Psoas muscle (tissue), 8 donors: ENCODE measurements at places on chromosomes 12 and 14. TPM values are rescaled to one million over a fixed set of nuclear protein-coding genes. Genes with fewer than 3 reads are reported as not detected.

- H3K4me3 ChIP-seq = no peak overlapping the region
- H3K4me1 ChIP-seq = no peaks in the 10 kb centered on the region
- H3K27me3 ChIP-seq = no peaks in the 10 kb centered on the region
These were observed 25.6 kb upstream of the PCNX1 start for GRCh38 chr14:70881549-70882177.

DNA sequence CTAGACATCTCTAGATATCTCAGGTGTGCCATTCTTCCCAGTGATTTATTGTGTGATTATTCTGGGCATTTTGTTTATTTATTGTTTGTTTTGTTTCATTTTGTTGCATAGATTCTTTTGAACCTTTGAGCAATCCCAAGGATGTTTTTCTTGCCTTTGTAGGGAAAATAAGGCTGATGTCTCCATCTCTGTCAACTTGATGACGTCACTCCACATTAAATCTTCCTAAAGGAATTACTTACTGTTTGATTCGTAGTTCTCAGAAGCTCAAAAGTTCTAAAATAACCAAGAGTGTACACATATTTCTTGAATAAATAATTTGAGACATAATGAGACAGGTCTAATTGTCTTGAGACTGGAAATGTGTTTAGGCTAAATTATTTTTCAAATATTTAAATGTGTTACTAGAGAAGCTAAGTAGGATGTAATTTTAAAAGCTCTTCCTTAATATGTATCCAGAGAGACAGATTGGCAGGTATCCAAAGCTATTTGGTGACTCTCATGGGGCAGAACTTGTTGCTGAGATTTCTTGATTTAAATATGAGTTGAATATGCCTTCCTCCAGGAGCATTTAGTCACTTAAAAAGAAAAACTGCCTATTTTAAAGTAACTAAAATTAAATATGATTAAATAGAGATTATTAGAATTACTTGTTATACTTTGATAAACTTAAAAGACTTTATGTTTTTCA, 128.7 kb downstream of the CNTN1 start:
- no peaks in the 10 kb centered on the region for H3K36me3 ChIP-seq
- no peak overlapping the region for H3K27ac ChIP-seq
- DNase-seq = no peak
- H3K27me3 ChIP-seq = no peaks in the 10 kb centered on the region
- H3K4me1 ChIP-seq = no peaks in the 10 kb centered on the region

- no peaks in the 10 kb centered on the region for H3K4me1 ChIP-seq
- DNase-seq = no peak
- H3K27me3 ChIP-seq = no peaks in the 10 kb centered on the region
- H3K27ac ChIP-seq = no peak overlapping the region
- no peaks in the 10 kb centered on the region for H3K36me3 ChIP-seq
These were observed 185.7 kb downstream of the RIMBP2 start for GRCh38 chr12:130530429-130530828.

GRCh38 chr12:65157091-65157490, 12.3 kb upstream of the LEMD3 start:
- H3K4me3 ChIP-seq = no peak overlapping the region
- no peaks in the 10 kb centered on the region for H3K27me3 ChIP-seq
- DNase-seq = no peak
- no peaks in the 10 kb centered on the region for H3K36me3 ChIP-seq

DNA sequence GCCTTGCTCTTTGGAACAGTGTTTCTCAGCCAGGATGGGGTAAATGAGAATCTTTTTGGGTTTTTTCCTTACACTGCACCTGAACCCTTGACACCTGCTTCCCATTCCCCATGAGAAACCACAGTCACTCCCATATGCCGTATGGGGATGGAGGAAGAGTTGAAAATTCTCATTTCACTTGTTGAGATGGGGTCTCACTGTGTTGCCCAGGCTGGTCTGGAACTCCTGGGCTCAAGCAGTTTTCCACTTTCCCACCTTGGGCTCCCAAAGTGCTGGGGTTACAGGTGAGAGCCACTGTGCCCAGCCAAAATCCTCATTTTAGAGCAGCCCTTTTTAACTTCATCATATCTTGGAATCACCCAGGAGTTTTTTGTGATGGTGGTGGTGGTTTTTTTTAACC, 3.7 kb downstream of the MVK start:
- H3K4me1 ChIP-seq = peaks cover 17% of the 10 kb centered on the region
- H3K36me3 ChIP-seq = peaks cover 76% of the 10 kb centered on the region
- DNase-seq = no peak

DNA sequence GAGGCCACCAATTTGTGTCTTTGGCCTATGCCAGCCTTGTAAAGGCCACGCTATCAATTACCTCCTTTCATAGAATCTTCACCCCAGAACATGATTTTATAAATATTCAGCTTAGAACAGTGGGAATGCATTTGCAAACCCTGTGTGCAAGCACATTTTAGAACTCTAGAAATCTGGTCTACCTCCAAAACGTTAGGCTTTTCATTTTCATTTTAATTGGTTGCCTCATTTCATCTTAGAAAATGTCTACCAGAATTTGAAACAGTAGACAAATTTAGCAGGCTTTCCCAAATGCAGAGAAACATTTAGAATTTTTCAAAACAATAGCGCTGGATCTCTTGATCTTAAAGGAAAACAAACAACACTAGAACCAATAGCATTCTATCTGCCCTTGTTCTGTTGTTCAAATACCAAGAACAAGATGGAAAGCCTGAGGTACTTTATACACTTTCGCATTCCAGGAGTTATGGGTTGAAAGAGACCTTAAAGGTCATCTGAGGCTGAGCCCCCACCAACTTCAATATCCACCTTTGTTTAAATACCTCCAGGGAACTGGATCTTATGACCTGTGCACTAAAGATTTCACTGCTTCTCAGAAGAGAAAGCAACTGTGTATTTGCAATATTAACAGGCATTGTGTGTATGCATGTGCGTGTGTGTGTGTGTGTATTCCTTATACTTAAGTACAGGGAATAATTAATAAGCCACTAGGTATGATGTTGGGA, 185.1 kb downstream of the C12orf42 start:
- DNase-seq = no peak
- H3K27ac ChIP-seq = no peak overlapping the region
- H3K27me3 ChIP-seq = no peaks in the 10 kb centered on the region
- H3K4me1 ChIP-seq = no peaks in the 10 kb centered on the region

DNA sequence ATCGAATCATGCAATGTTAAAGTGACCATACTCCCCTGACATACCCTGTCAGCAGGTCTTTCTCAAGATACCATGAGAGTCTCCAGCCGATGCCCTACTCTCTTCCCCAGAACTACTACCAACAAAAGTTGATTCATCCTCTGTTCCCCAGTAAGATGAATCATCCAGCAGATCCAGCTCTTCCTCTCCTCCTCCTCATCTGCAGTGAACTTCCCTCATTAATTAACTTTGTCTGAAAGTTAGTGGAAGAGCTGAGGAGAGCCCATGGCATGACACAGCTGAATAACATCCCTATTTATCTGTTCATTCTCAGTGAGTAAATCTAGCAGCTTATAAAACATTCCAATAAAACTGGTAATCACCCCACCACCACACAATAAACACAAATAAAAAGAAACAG, 213.4 kb downstream of the EGLN3 start:
- H3K27me3 ChIP-seq = no peaks in the 10 kb centered on the region
- no peaks in the 10 kb centered on the region for H3K36me3 ChIP-seq
- no peaks in the 10 kb centered on the region for H3K4me1 ChIP-seq
- H3K4me3 ChIP-seq = no peak overlapping the region
- no peak overlapping the region for H3K27ac ChIP-seq

- H3K27ac ChIP-seq = no peak overlapping the region
- H3K4me1 ChIP-seq = no peaks in the 10 kb centered on the region
- H3K4me3 ChIP-seq = no peak overlapping the region
- no peaks in the 10 kb centered on the region for H3K36me3 ChIP-seq
- no peaks in the 10 kb centered on the region for H3K27me3 ChIP-seq
These were observed 498.3 kb downstream of the KCNH5 start for GRCh38 chr14:62546862-62547474.

DNA sequence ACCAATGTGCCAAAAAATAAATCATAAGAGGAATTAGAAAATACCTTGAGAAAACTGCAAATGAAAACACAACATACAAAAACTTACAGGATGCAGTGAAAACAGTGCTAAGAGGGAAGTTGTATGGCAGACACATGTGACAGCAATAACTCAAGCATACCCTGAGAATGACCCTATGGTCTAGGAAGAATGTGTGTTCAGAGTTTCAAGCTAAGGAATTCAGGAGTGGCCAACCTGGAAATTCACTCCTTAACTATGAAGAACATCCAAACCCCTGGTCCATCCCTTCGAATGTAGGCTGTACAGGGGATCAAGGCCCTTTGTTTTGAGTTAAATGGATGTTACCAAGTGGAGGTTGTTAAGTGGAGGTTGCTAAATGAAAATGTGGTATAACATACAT, 16.7 kb upstream of the TTC9 start:
- no peak overlapping the region for H3K4me3 ChIP-seq
- H3K36me3 ChIP-seq = no peaks in the 10 kb centered on the region
- no peaks in the 10 kb centered on the region for H3K4me1 ChIP-seq
- DNase-seq = no peak

DNA sequence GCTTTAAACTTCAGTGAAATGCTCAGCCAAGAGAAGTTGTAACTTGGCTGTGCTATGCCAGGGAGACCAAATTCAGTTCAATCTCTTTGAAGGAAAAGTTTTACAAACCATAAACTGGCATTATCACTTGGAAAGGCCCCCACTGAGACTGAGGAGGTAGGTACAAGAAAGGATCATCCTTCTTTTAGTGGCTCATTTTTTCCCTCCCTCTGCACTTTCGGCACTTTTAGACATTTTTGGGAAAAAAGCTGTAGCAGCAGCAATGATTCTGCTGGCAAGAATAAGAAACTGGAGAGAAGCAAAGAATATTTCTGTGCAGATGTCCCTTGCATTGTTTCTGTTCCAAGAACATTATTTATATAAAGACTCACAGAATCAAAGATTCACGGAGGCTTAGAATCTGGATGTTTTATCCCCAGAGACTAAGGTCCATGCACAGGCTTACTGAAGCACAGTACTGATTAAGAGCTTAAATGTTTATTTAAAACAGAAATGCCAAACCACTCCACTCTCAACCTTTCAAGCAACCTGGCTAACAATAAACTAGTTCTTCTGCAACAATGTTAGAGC, 12.3 kb downstream of the ZC2HC1C start:
- peaks cover under 1% of the 10 kb centered on the region for H3K4me1 ChIP-seq
- H3K27me3 ChIP-seq = no peaks in the 10 kb centered on the region
- no peak for DNase-seq
- H3K36me3 ChIP-seq = peaks cover 14% of the 10 kb centered on the region
- H3K27ac ChIP-seq = no peak overlapping the region

DNA sequence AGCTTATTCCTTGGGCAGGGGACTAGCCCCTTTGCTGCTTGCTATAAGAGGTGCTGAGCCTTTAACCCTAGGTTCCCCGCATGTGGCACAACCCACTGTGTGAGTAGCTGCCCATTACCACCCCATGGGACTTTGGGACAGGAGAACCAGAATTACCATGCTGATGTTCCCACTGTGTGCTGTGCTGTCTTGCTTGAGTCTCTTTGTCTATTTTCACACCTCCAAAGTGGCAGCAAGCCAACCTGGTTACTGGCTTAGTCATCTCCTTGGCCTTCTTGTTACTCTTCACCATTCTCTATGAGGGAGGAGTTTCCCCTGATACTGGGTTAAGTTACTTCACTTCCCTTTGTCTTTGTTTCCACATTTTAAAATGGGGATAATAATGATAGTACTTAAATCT, 73.4 kb upstream of the ETV6 start:
- H3K27ac ChIP-seq = no peak overlapping the region
- no peaks in the 10 kb centered on the region for H3K27me3 ChIP-seq
- no peak overlapping the region for H3K4me3 ChIP-seq
- no peak for DNase-seq

- no peaks in the 10 kb centered on the region for H3K4me1 ChIP-seq
- DNase-seq = no peak
These were observed 153.7 kb upstream of the PZP start for GRCh38 chr12:9361879-9362326.

- no peak overlapping the region for H3K4me3 ChIP-seq
- no peaks in the 10 kb centered on the region for H3K36me3 ChIP-seq
These were observed 237.0 kb upstream of the TBX3 start for GRCh38 chr12:114920771-114921554.

GRCh38 chr12:85036234-85036707, at the start of the genes LRRIQ1 and TSPAN19:
Gene LRRIQ1 (plus strand): TSS chr12:85036351. CDS start chr12:85038177, 1,826 bp downstream.
Gene TSPAN19 (minus strand): TSS chr12:85036277. CDS start chr12:85029946, 6,331 bp downstream.
- H3K36me3 ChIP-seq = no peaks in the 10 kb centered on the region
- peak; percentile 54 for DNase-seq
- H3K4me1 ChIP-seq = no peaks in the 10 kb centered on the region
- no peak within 1 kb of the TSS for H3K27ac ChIP-seq

DNA sequence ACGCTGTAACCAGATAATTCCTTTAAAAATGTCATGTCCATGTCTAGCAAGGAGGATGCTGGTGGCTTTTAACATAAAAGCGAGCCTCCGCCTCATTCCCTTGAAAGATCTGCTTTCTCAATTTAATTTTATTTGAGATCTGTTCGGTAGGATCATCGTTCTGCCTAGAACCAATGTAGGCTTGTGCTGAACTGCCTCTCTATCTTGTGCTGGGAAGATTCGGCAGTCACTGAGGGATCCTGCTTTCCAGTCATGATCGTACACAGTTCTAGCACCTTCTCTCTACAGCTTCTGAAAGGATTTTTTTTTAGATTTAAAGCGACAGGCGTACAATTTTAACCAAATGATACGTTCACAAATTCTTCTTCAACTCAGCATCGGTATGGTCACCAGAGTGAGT, 54.3 kb downstream of the PEBP1 start:
- H3K27ac ChIP-seq = peak overlapping the region; percentile 58
- H3K4me3 ChIP-seq = peak overlapping the region; percentile 62
- peaks cover 36% of the 10 kb centered on the region for H3K4me1 ChIP-seq
- H3K27me3 ChIP-seq = no peaks in the 10 kb centered on the region
- no peak for DNase-seq

DNA sequence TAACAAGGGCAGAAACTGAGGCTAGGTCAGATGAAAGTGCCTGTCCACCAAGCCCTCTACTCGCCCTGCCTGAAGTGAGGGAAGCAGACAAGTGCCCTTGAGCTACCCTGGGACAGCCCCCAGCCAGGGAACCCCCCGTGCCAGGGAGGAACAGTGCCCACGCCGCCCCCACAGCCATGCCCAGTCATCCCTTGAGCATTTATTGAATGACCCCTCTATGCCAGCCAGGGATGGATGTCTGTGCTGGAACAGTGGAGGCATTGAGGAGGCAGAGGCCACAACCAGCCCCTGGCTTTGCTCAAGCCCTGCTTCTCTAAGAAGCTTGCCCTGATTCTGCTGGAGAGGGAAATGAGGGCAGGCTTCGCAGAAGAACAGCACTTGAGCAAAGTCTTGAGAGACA, 3.7 kb upstream of the AQP6 start:
- H3K27me3 ChIP-seq = no peaks in the 10 kb centered on the region
- H3K27ac ChIP-seq = no peak overlapping the region
- DNase-seq = no peak
- no peak overlapping the region for H3K4me3 ChIP-seq

Gene NEK9
- 116 TPM for total RNA-seq

Gene ITGB7
- total RNA-seq = 0.40 TPM

Gene SYNE2
- 78.3 TPM for total RNA-seq

Gene PZP
- 0.11 TPM for total RNA-seq

Gene ETNK1
- 12.3 TPM for total RNA-seq

Gene TAS2R46
- total RNA-seq = 0.23 TPM

Gene CFAP251
- total RNA-seq = 0.66 TPM

Gene ACSS3
- 7.1 TPM for total RNA-seq
